Calu3 (cell line): ENCODE measurements at places on chromosomes 12 and 14. TPM values are rescaled to one million over a fixed set of nuclear protein-coding genes. Genes with fewer than 3 reads are reported as not detected.

Gene BEST3
- total RNA-seq, result 0.88 and 1.1 TPM in 2 replicates

Gene TMEM233
- total RNA-seq, result not detected in 2 replicates

Gene GRIN2B
- total RNA-seq, result 0.05 TPM in 2 replicates

Gene SERPINA1
- 167 and 235 TPM in 2 replicates for total RNA-seq

Gene LRP1-AS
- total RNA-seq, result not detected in 2 replicates

Gene MANSC4
- total RNA-seq, result not detected in 2 replicates

Gene DDN
- 0.12 and 0.21 TPM in 2 replicates for total RNA-seq

Gene BICDL1
- total RNA-seq, result 25.7 and 31.6 TPM in 2 replicates

Gene DAO
- not detected in 2 replicates for total RNA-seq

Gene OTX2
- total RNA-seq, result not detected in 2 replicates

Gene PRPF40B
- 21.7 and 22.2 TPM in 2 replicates for total RNA-seq

Gene SLC10A1
- total RNA-seq, result not detected in 2 replicates

Gene IFNG-AS1
- total RNA-seq, result not detected in 2 replicates

Gene FOXG1
- not detected in 2 replicates for total RNA-seq

Gene PLA2G1B
- not detected in 2 replicates for total RNA-seq

Gene TRHDE
- 31.6 and 43.7 TPM in 2 replicates for total RNA-seq

Gene PRH2
- total RNA-seq, result not detected in 2 replicates

Gene ZFHX2
- 3.7 TPM in 2 replicates for total RNA-seq

Gene CPNE6
- total RNA-seq, result not detected in 2 replicates

Gene DIABLO
- 68.7 and 71.9 TPM in 2 replicates for total RNA-seq

Gene NRXN3
- not detected in 2 replicates for total RNA-seq

Gene UBR7
- 16.3 and 20.3 TPM in 2 replicates for total RNA-seq

Gene CLEC4A
- total RNA-seq, result 0.47 TPM in 1 of 2 replicates, not detected in the other

Gene PARP2
- 28.6 and 30.5 TPM in 2 replicates for total RNA-seq

Gene GDF3
- total RNA-seq, result not detected in 2 replicates

Gene ADIPOR2
- total RNA-seq, result 88.5 and 90.3 TPM in 2 replicates

Gene OTUB2
- total RNA-seq, result 15.3 and 22.2 TPM in 2 replicates

Gene ZC2HC1C
- 5.1 and 5.3 TPM in 2 replicates for total RNA-seq

Gene KLRB1
- not detected in 2 replicates for total RNA-seq

Gene IAPP
- not detected in 2 replicates for total RNA-seq

Gene TSPAN8
- 289 and 384 TPM in 2 replicates for total RNA-seq

Gene GLS2
- total RNA-seq, result 1.9 and 2.7 TPM in 2 replicates
